Hippocampal formation (tissue), 2 donors: ENCODE measurements at places on chromosomes 16 and 17.
A peak's percentile ranks its signal among the peaks of the same experiment; 100 is the strongest.

DNA sequence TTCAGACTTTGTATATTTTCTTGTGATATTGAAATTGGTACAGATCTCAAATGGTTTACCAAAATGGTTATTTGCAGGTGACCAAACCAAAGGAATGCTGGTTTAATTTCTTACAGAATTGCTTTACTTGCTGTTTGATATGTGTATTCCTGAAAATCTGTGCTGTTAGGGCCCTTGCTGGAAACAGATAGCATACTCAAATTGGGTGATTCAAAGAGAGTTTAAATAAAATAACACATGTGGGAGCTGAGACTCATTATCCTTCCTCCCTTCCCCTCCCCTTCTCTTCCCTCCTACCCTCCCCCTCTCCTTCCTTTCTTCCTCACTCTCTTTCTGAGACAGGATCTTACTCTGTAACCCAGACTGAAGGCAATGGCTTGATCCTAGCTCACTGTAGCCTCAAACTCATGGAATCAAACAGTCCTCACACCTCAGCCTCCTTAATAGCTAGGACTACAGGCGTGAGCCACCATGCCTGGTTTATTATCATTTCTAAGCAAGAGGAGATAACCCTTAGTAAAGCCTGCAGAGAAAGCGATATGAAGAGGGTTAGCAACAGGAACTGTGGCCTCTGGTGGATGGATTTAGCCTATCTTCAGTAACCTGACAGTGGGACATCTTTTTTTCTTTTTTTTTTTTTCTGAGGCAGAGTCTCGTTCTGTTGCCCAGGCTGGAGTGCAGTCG lies 141.9 kb downstream of the BCAS3 start:
- no peak for DNase-seq

DNA sequence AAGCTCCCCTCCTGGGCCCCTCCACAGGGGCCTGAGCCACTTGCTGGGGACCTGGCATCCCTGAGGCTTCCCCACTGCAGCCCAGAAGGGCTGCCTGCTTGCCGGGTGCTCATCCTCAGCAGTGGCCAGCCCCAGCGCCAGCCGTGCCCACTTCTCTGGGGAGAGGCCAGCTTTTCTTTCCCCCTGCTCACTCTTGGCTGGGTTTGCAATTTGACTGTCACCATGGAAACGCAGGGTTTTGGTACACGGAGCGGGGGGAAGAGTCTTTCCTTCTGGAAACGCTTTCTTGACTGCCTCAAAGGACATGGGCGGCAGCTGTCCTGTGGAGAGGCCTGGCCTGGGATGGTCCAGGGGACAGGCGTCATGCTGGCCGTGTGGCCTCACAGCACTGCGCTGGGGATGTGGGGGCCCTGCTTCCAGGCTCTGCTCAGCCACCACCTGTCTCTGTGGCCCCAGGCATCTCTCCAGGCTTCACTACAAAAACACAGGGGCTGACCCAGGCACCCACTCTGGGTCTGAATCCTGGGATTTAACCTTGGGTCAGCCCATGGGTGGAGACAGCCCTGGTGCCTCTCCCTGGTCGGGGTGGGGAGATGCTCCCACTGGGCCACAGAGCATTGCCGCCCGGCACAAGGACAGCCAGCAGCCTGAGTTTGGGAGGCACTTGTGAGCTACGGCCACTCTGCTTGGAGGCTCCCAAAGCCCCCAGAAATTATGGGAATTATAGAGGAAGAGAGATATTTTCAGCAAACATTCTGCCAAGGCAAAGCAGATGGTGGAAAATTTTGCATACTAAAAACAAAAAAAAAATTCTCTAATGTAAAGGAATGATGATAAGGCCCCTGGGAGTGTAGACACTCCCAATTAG lies 45.9 kb upstream of the DOC2B start:
- peak; percentile 22 for DNase-seq

- DNase-seq = no peak
These were observed 21.0 kb downstream of the PRCD start for GRCh38 chr17:76560877-76561221.

DNA sequence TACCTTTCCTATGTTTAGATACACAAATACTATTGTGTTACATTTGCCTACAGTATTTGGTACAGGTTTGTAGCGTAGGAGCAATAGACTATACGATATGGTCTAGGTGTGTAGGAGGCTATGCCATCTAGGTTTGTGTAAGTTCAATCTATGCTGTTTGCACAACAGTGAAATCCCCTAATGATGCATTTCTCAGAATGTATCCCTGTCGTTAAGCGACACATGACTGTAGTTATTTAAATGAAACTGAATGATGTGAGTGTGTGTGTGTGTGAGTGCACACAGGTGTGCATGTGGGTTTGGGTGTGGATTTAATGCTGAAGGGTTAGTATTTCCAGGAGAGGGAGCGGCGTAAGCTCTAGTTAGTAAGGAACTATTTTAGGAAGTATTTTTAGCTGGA lies 34.6 kb upstream of the SMIM36 start:
- no peak for DNase-seq

DNA sequence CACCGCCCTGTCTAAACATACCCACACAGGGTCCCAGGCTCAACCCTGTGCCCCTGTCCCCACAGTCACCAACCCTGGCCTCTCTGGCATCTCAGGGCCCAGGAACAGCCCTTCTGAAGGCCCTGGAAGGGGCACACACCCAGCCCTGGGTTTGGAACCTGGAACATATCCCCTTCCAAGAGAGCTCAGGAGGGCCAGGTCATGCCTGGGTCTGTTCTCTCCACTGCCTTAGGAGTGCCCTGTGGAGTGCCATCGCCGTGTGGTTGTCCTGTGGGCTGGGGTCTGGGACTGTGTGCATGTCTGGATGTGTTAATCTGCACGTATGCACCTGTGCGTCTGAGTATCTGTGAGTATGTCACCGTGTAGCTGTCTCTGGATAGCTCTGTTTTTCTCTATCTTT lies 45.2 kb upstream of the ACSM2B start:
- no peak for DNase-seq

DNA sequence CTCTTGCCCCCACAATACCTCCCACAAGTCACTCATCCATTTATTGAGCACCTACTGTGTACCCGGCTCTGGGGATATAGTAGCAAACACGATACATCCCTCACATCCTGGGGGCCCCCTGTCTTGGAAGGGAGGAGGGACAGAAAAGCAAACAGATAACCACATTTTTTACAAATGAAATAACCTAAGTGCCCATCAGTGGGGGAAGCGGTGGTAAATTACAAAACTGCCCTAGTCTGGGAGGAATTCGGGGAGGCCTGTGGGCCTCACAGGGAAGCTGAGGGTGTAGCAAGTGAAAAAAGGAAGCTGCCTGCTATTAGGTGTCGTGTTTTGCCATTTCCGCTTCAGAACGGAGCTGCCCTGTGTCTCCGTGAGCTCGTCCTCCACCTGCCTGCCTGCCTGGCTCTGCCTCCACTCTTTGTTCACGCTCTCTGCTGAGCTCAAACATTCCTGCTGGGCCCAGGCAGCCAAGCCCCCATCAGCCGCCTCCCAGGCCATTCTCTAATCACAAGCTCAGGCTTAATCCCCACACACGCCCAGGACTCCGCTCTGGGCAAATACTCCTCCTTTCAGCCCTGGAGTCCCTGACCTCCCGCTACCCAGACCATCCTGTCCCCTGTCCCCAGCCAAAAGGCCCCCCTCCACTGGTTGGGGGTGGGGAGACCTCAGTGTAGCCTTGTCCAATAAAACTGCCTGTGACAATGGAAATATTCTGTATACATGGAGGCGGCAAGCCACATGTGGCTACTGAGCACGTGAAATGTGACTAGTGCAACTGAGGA lies 10.2 kb upstream of the SEC14L5 start:
- no peak for DNase-seq

- DNase-seq = peak; percentile 69
These were observed 4.3 kb downstream of the MYO1C start for GRCh38 chr17:1487939-1488825.

DNA sequence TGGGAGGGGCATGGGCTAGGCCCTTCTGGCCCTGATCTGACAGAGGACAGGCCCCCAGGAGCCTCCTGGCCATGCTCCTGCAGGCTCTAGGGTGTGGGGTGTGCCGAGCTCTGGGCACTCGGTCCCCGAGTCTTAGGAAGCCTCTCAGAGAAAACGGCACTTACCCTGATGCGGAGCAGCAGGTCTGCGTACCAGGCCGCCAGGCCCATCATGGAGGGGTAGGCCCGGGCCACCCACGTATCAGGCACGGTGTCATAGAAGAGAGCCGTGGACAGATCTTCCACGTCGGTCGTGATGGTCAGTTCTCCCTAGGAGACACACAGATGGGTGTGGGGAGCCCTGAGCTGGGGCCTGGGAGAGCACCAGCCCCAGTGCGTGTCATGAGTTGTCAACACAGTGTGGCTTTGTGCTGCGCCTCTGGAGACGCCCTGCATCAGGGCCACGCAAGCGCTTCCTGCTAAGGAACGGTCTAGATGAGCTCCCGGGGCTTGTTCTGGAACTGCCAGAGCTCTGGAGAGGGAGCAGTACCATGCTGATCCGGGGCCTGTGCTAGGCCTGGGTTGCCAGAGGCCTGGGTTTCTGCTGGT lies 47.9 kb downstream of the PGS1 start:
- DNase-seq = peak; percentile 9
